ENCODE measurements at places on chromosomes 7 and 10.

DNA sequence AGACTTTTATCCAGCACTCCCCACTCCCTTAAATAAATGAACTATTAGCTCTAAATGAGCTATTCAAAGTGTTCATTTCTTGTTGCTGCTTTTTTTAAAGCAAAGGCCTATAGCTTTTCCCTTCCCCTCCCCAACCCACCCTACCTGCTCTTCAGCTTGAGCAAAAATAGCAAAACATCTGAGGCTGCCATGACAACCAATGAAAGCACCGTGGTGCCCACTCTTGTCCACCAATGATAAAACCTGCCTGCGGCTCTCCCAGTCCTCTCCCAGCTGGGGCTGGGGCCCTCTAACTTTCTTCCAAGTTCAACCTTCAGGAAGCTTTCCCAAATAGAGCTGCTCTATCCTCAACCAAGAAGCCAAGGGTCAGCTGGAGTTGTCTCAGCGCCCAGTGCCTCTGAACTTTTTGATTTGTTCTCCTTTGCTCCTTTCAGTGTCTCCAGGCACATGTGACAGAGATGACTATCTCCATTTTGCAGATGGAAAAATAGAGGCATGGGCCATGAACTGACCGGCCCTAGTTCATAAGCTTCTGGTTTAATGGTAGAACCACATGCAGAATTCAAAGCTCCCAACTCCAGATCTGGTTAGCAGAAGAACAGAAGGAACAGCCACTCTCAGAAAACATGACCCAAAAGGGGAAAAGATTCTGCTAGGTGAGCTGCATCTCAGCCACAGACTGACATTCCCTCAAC lies 47.7 kb downstream of the PIK3AP1 start:
- no peak for DNase-seq

- no peak for DNase-seq
These were observed 228.9 kb downstream of the SDHAF3 start for GRCh38 chr7:97346349-97346748.

DNA sequence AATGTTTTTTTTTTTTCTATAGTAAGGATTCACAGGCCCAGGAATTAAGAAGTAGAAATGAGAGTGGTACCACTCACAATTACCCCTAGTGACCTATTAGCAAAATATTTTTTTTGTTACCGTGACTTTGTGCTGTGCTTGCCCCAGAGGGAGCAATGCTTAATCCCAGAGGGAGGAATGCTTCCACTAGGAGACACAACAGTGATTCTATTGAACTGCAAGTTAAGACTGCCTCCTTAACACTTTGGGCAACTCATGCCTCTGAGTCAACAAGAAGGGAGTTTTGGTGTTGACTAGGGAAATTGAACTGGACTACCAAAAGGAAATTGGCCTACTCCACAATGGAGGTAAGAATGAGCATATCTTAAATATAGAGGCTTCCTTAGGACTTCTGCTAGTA lies 17.2 kb upstream of the MEOX2 start:
- DNase-seq, result no peak

DNA sequence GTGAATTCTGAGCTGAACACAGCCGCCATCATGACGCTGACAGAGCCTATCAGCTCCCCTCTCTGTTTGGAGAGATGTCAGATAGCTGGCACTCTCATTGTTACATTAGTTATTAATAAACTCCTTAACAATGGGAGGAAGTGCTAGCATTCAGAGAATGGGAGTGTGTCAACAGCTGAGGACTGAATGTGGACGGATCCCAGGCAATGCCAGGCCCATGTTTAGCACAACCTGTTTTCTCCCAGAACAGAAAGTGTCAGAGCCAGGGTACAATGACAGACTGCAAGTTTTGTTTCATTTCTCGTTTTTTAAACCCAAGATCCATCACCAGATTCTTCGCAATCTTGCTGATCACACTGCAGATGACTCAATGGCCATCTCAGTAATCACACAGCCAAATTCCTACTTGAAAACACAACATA lies 99.6 kb downstream of the PRPF18 start:
- no peak for DNase-seq

DNA sequence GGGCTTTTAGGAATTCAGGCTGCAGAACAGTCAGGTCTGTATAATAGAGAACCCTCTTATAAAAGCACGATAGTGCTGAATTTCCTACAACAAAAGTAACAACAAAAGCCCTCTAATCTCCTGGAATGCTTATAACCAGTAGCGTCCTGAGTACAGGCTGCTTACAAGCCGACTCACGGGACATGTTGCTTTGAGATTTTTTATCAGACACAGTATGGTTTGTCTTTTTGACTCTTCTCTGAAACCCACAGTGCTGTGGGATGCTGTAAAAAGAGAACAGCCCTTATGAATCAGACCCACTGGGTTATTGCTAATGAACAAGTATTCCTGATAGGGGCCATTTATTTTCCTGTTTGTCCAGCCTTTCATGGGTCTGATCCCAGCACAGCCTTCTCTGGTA lies 59.4 kb downstream of the PLPP4 start:
- DNase-seq, result no peak

DNA sequence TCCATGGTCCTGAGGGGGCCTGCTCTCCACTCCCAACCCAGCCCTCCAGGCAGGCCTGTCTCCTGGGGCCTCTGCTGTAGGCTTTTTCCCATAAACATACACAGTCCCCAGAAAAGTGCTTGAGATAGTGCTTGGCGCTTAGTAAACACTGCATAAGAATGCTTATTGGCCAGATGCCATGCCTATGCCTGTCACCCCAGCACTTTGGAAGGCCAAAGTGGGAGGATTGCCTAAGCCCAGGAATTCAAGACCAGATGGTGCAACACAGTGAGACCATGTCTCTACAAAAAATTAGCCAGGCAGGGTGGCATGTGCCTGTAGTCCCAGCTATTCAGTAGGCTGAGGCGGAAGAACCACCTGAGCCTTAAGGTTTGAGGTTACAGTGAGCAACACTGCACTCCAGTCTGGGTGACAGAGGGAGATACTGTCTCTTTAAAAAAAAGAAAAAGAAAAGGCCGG lies 24.6 kb upstream of the ASL start:
- peak; percentile 8 for DNase-seq

GRCh38 chr10:89643431-89643811 lies 1.6 kb downstream of the PANK1 start:
- no peak for DNase-seq

- no peak for DNase-seq
These were observed 28.9 kb upstream of the PPIF start for GRCh38 chr10:79318369-79318768.

DNA sequence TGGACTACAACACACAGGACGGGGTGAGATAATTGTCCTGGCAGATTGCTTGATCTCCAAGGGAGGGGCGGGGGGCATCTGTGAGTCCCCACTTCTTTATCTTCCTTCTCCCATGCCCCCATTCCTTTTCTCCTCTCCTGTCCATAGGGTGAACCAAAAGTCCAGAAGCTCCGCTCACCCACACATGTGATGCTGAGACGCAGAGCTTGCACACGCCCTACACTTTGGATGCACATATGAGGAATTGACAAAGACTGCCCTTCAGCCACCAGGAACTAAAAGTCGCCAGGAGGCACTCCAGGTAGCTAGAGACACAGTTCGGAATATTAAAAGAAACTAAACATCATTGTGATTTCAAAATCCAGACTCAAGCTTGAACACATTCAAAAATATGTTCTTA lies 112.7 kb upstream of the FGFR2 start:
- DNase-seq, result no peak

DNA sequence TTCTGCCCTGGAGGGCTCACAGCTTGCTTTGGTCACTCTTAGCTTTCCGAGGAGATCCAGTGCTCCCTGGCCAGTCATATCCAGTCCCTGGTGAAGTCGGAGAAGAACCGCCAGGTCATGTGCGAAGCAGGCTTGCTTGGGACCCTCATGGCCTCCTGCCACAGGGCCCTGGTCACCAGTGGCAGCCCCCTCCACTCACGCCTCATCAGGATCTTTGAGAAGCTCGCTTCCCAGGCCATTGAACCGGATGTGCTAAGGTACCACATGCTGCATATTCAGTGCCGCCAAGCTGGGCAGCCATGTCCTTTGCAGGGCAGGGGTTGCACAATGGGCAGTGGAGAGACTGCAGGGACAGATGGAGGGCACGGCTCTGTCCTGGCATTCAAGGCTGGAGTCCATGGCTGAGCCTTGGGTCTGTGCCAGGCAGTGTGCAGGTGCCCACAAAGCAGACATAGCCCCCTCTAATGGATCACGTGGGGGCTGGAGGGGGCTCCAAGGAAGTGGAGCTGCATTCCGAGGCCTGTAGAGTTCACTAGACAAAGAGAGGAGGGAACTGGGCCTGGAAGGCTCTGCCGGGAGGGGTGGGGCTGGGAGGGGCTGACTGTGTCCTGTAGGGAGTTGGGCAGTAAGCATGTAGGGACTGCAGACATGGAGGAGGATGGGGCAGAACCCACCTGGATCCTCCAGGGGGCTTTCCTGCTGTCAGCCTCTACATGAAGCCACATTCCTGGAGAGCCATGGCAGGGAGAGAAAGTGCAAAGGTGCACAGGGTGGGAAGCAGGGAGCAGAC lies 89.9 kb downstream of the WDFY4 start:
- DNase-seq, result no peak

DNA sequence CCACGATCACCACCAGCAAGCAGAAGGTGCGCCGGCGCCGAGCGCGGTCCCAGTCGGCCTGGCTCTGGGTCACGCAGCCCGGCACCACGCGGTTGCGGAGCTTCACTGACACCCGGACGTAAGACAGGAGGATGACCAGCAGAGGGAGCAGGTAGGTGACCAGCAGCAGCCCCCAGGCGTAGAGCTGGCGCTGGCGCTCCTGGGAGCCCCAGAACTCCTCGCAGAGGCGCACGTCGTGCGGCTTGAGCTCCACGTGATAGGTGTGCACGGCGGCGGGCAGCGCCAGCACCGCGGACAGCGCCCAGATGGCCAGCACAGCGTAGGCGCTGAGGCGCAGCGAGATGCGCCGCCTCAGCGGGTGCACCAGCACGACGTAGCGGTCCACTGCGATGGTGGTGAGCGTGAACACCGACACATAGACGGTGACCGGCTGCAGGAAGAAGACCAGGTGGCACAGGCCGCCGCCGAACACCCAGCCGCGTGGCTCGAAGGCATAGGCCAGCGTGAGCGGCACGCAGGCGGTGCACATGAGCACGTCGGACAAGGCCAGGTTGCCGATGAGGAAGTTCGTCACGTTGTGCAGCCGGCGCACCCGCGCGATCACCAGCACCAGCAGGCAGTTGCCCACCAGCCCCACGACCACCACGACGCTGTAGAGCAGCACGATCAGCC lies 920 bp downstream of the PRLHR start:
- DNase-seq, result no peak

GRCh38 chr10:133110133-133110532 lies 22.4 kb downstream of the ADGRA1 start:
- no peak for DNase-seq

- DNase-seq, result no peak
These were observed 178.2 kb downstream of the TRIL start for GRCh38 chr7:28779954-28780353.

GRCh38 chr10:48838834-48839233 lies 100.8 kb downstream of the LRRC18 start:
- DNase-seq, result no peak

- no peak for DNase-seq
These were observed 17.6 kb upstream of the FAM221A start for GRCh38 chr7:23662124-23662983.

- DNase-seq, result no peak
These were observed 29.3 kb downstream of the ASNS start for GRCh38 chr7:97842772-97843345.

DNA sequence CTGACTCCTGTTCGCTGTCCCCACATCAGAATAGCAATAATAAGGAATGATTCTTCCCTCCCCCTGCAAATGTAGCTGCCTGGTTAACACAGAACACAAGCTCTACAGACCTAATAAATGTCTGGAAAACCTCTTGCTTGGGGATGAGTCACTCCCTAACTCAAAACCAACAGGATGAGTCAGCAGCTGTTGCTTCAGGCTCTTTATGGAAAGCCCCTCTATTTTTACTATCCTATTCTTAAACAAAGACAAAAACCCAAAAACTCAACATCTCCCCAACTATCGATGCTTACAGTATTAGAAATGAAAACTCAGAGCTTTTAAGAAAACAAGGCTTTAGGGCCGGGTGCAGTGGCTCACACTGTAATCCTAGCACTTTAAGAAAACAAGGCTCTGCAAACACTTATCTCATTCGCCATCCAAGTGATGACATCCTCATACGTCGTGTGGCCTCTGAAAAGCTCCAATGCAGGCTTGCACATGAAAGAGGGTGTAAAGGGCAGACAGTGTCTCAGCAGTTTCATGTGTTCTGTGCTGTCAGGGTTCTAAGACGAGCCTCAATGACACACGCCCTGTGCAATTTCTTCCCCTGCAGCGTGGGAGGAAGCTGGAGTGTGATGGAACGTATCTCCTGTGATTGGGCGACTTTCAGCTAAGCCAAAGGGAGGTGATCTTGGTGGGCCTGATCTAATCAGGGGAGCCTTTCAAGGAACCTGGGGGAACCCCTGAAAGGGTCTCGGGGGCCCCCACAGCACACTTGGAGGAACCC lies 70.1 kb downstream of the AMZ1 start:
- peak; percentile 88 for DNase-seq

- DNase-seq, result no peak
These were observed 73.0 kb upstream of the GJD4 start for GRCh38 chr10:35532141-35532540.

GRCh38 chr10:91190876-91191583 lies 29.4 kb upstream of the PCGF5 start:
- DNase-seq, result no peak

DNA sequence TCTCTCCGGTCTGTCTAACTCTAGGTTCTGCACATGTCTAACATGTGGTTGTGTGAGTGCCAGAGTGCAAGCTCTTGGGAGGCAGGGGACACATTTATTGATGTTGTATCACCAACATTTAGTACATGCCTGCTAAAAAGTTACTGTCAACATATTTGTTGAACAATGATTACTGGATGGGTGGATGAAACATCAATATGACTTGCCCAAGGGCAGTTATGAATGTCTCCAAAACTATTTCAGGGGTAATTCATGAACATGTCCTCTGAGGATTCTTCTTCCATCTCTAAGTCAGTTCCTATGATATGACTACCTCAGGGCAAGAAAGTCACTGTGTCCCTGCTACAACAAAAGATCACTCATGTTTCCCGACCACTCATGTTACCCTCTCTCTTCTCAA lies 91.3 kb upstream of the STEAP1B start:
- DNase-seq, result no peak

DNA sequence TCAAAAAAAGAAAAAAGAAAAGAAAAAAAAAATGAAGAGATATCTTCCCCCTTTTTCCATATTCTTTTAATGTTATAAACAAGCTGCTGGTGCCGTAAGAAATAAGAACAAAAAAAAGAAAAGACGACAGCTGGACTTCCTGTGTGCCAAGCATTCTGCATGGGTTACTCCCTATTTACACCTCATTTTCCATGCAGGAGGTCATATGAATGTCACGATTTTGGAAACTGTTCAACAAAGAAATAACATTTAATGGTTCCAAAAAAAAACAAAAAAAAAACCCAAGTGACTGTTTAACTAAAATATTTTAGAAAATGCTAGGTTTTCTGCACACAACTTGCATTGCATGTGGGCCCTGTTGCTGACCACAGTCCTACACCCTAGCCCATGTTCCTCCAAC lies 159.3 kb downstream of the TNS3 start:
- peak; percentile 33 for DNase-seq

GRCh38 chr10:49371967-49372366 lies 23.9 kb downstream of the DRGX start:
- DNase-seq, result no peak

GRCh38 chr10:26460736-26461135 lies 22.6 kb downstream of the APBB1IP start:
- no peak for DNase-seq

- no peak for DNase-seq
These were observed 269.3 kb downstream of the PPP1R3A start for GRCh38 chr7:113649556-113649955.

Data from brain pericyte (primary cell).